PC-9 (cell line): ENCODE measurements at places on chromosomes 5 and 9. TPM values are rescaled to one million over a fixed set of nuclear protein-coding genes. Genes with fewer than 3 reads are reported as not detected.

- H3K27me3 ChIP-seq = no peaks in the 10 kb centered on the region
- no peaks in the 10 kb centered on the region for H3K4me1 ChIP-seq
- no peak overlapping the region for H3K27ac ChIP-seq
- H3K4me3 ChIP-seq = no peak overlapping the region
Measured at GRCh38 chr9:95458666-95459065, 58.1 kb downstream of the PTCH1 start.

GRCh38 chr9:15349892-15350761 is 43.1 kb upstream of the TTC39B start:
- H3K4me3 ChIP-seq = no peak overlapping the region
- peaks cover 17% of the 10 kb centered on the region for H3K4me1 ChIP-seq
- H3K27ac ChIP-seq = 0 out of 2 replicates have a peak overlapping the region, but pooled peaks have one; percentile 12
- H3K27me3 ChIP-seq = no peaks in the 10 kb centered on the region
- H3K36me3 ChIP-seq = no peaks in the 10 kb centered on the region

DNA sequence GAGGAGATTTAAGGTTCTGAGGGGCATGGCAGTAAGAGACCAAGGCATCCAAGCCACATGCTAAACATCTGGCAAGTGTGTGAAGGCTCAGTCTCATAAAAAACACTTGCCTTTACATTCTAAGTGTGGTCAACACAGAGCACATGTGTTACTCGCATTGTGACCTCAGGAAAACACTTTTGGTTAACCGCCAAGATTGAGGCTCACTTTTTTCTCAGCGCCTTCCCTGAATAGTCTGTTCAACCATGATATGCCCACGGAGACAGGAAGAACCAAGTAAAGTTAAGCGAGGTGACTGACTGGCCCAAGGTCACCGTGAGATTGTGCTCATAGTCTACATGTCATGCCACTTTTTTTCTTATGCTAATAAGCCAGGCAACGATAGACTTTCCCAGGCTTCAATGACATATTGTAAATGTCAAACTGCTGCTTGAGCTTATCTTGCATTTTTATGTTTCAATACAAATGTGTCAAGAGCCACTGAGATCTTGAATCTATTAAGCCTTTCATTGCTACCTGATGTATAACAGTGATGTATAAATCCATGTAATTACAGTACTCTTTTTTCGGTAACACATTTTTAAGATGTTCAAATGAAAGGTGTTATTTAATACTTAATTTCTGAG is 21.1 kb upstream of the IL9 start:
- H3K36me3 ChIP-seq = no peaks in the 10 kb centered on the region
- no peak for DNase-seq
- H3K27me3 ChIP-seq = peaks cover 43% of the 10 kb centered on the region
- no peak overlapping the region for H3K27ac ChIP-seq
- H3K4me3 ChIP-seq = no peak overlapping the region

DNA sequence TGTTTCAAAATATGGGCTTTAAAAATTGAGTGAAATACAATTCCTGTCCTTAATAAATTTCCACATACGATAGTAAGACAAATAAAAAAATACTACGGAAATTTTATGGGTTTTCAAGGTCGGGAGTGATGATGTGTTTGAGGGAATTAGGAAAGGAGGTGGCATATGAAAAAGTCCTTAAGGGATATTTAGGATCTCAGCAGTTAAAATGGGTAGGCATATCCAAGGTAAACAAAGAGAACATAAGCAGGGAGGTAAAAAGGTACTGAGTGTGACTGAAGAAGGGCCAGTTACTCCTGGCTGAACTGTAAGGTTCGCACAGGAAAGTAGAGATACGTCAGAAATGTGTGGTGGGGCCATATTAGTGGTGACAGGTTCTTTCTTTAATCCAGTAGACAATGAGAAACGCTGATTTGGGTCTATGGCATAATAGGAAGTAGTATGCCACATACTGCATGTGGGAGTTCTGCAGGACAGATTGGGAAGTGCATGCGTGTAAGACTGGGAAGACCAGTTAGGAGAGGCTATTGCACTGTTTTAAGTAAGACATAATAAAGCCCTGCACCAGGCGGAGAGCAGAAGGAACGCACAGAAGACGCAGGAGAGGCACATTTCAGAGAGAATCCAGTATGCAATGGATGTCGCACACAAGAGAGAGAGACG is 937 bp upstream of the HMGCR start:
- peak overlapping the region; percentile 66 for H3K4me3 ChIP-seq
- peak; percentile 82 for DNase-seq
- peaks cover 40% of the 10 kb centered on the region for H3K4me1 ChIP-seq
- no peaks in the 10 kb centered on the region for H3K36me3 ChIP-seq
- peak overlapping the region; percentile 78 for H3K27ac ChIP-seq
- no peaks in the 10 kb centered on the region for H3K27me3 ChIP-seq

GRCh38 chr5:56492812-56493211 is 259.7 kb upstream of the ANKRD55 start:
- no peak overlapping the region for H3K4me3 ChIP-seq
- no peak for DNase-seq
- H3K27me3 ChIP-seq = no peaks in the 10 kb centered on the region
- no peaks in the 10 kb centered on the region for H3K36me3 ChIP-seq
- no peak overlapping the region for H3K27ac ChIP-seq
- peaks cover 32% of the 10 kb centered on the region for H3K4me1 ChIP-seq

DNA sequence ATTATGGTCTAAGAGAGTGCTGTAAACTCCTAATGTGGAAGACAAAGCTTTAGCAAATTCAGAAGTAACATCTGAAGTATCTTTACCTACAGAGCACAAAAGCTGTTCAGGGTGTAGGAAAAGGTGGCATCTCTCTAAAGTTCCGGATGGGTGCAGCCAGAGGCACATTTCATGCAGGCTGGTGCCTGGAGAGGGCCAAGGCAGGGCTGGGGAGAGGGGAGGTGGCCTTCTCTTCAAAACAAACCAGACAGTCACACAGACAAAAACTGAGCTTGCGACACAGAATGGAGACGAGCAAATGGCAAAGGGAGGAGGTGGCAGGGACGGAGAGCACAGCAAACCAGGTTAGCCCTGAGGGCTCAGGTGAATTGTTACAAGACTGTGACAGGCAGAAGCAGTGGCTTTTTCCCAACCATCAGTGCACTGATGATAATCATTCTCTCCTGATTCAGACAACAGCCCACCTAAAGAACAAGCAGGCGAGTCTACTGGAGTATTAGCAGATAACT is 121.5 kb upstream of the PCA3 start:
- H3K4me3 ChIP-seq = no peak overlapping the region
- H3K4me1 ChIP-seq = no peaks in the 10 kb centered on the region
- DNase-seq = no peak
- H3K27me3 ChIP-seq = no peaks in the 10 kb centered on the region
- no peak overlapping the region for H3K27ac ChIP-seq

GRCh38 chr9:69637817-69638200 is 34.4 kb downstream of the APBA1 start:
- no peaks in the 10 kb centered on the region for H3K36me3 ChIP-seq
- H3K4me3 ChIP-seq = no peak overlapping the region
- no peaks in the 10 kb centered on the region for H3K4me1 ChIP-seq

DNA sequence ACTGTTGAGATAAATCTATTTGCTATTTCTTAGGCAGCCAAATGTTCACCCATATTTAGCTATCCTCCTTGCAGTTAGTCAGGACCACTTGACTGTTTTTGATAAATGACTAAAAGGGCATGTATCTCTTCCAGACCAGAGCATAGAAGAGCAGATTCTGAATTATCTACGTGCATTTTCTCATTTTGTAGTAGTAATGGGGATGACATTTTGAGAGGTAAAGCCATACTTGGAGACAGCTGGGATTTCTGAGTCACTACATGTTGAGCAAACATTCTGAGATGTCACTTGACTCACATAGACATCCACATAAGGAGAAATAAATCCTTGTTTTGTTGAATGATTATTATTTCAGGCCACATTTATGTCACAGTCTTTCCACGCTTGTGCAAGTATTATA is 297.6 kb downstream of the CDH10 start:
- no peaks in the 10 kb centered on the region for H3K27me3 ChIP-seq
- no peaks in the 10 kb centered on the region for H3K36me3 ChIP-seq
- H3K4me3 ChIP-seq = no peak overlapping the region
- H3K4me1 ChIP-seq = no peaks in the 10 kb centered on the region
- DNase-seq = no peak
- no peak overlapping the region for H3K27ac ChIP-seq

- H3K4me3 ChIP-seq = no peak overlapping the region
- no peak overlapping the region for H3K27ac ChIP-seq
- peaks cover 11% of the 10 kb centered on the region; the same call in 1 of the 2 replicates for H3K4me1 ChIP-seq
- no peak for DNase-seq
Measured at GRCh38 chr9:21672761-21673160, 129.7 kb upstream of the MTAP start.

- DNase-seq = no peak
- no peaks in the 10 kb centered on the region for H3K4me1 ChIP-seq
- no peaks in the 10 kb centered on the region for H3K36me3 ChIP-seq
- H3K4me3 ChIP-seq = no peak overlapping the region
- no peaks in the 10 kb centered on the region for H3K27me3 ChIP-seq
- H3K27ac ChIP-seq = no peak overlapping the region
Measured at GRCh38 chr5:139092741-139093343, 105.3 kb downstream of the SIL1 start.

- no peak for DNase-seq
- no peaks in the 10 kb centered on the region for H3K36me3 ChIP-seq
- peaks cover 40% of the 10 kb centered on the region for H3K27me3 ChIP-seq
- H3K27ac ChIP-seq = no peak overlapping the region
Measured at GRCh38 chr5:174745590-174746103, 21.3 kb downstream of the MSX2 start.

- H3K36me3 ChIP-seq = no peaks in the 10 kb centered on the region
- H3K4me1 ChIP-seq = no peaks in the 10 kb centered on the region
- H3K4me3 ChIP-seq = no peak overlapping the region
- no peak for DNase-seq
- H3K27ac ChIP-seq = no peak overlapping the region
- H3K27me3 ChIP-seq = no peaks in the 10 kb centered on the region
Measured at GRCh38 chr5:130110328-130110727, 206.1 kb downstream of the CHSY3 start.

- H3K36me3 ChIP-seq = no peaks in the 10 kb centered on the region
- no peak overlapping the region for H3K27ac ChIP-seq
- no peak for DNase-seq
- H3K4me3 ChIP-seq = no peak overlapping the region
- H3K27me3 ChIP-seq = no peaks in the 10 kb centered on the region
- no peaks in the 10 kb centered on the region for H3K4me1 ChIP-seq
Measured at GRCh38 chr5:163978897-163979296, 473.5 kb downstream of the MAT2B start.

GRCh38 chr9:127917603-127918002 is 762 bp upstream of the ST6GALNAC4 start:
- peak overlapping the region; percentile 42; the same call in 1 of the 2 replicates for H3K4me3 ChIP-seq
- DNase-seq = no peak
- H3K36me3 ChIP-seq = no peaks in the 10 kb centered on the region

DNA sequence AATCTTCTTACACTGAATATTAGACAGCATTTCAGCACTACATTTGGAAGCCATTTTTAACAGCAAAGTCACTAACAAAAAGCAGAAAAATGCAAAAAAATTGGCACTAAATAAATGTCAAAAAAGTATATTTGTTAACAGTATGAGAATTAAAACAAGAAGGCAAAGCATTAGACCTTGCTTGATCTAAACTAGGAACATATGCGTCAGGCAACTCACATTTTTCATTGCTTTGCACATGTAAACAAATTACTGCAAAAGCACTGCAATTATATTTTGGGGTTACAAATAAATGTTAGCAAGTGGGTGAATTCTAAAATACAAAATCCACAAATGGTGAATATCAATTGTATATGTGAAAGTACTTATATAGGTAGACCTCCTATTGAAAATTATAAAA is 49.0 kb upstream of the RAPGEF6 start:
- no peaks in the 10 kb centered on the region for H3K4me1 ChIP-seq
- DNase-seq = no peak
- no peak overlapping the region for H3K4me3 ChIP-seq

DNA sequence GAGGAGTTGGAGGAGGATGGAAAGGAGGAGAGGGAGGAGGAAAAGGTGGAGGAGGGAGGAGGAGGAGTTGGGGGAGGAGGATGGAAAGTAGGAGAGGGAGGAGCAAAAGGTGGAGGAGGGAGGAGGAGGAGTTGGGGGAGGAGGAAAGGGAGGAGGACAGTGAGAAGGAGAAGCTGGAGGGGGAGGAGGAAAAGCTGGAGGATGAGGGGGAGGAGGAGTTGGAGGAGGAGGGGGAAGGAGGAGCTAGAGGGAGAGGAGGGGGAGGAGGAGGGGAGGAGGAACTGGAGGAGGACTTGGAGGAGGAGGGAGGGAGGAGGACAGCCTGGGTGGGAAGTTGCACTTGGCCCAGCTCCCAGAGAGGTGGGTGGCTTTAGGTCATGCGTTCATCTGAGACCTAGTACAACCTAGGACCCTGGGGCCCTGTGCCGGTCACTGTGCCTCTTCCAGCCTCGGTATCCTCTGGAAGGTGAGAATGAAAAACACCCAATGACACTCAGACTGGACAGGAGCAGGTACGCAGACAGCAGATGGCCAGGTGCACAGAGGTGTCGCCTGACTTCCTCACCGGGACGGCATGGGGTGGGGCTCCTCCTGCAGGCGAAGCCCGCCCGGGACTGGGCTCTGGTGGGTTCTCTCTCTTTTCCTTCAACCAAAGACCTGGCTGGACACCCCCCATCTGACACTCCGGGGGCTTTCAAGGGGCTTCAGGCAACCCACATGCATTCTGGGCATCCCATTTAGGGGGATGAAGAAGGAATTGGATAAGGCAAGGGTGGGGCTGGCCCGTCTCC is 12.2 kb upstream of the SLC2A6 start:
- no peak overlapping the region for H3K4me3 ChIP-seq
- H3K27me3 ChIP-seq = peaks cover 60% of the 10 kb centered on the region
- peaks cover 2% of the 10 kb centered on the region for H3K4me1 ChIP-seq
- H3K36me3 ChIP-seq = no peaks in the 10 kb centered on the region
- no peak for DNase-seq
- H3K27ac ChIP-seq = no peak overlapping the region

DNA sequence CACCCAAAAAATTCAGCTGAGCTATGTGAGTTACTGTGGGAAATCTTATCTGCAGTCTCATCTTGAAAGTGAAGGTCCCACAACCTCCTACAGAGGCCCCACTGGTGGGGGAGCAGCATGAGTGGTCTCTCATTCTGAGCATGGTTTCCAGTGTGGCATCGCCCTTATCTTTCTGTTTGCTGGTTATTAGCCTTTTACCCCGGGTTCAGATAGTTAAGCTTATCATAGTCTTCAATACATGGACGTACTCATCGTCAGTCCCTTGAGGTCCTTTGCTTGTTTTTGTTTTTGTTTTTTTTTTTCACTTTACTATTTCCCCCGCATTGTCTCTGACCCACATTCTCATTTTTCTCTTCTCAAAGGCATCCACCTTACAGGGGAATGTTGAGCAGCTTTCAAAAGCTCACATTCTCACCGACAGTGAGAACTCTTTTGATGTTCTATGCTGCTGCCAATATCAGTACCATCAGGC is 7.7 kb upstream of the HAVCR2 start:
- H3K27ac ChIP-seq = no peak overlapping the region
- no peak overlapping the region for H3K4me3 ChIP-seq
- no peaks in the 10 kb centered on the region for H3K4me1 ChIP-seq

Gene TMC1
- total RNA-seq = 5.5 and 9.0 TPM in 2 replicates

Gene KCNV2
- total RNA-seq = not detected in 2 replicates

Gene PGM5
- not detected in 2 replicates for total RNA-seq

Gene CD274
- total RNA-seq = 2.3 and 4.4 TPM in 2 replicates

Gene ANKRD34B
- 0.15 and 0.26 TPM in 2 replicates for total RNA-seq

Gene ELP1
- total RNA-seq = 29.6 and 35.1 TPM in 2 replicates

Gene LHX6
- 0.48 TPM in 1 of 2 replicates, not detected in the other for total RNA-seq

Gene SPATA31A3
- not detected in 2 replicates for total RNA-seq

Gene MCC
- 2.5 TPM in 2 replicates for total RNA-seq

Gene PCDHGA5
- total RNA-seq = 0.13 and 0.20 TPM in 2 replicates

Gene MEIKIN
- total RNA-seq = not detected in 2 replicates
